ENCODE measurements at places on chromosomes 4 and X.

DNA sequence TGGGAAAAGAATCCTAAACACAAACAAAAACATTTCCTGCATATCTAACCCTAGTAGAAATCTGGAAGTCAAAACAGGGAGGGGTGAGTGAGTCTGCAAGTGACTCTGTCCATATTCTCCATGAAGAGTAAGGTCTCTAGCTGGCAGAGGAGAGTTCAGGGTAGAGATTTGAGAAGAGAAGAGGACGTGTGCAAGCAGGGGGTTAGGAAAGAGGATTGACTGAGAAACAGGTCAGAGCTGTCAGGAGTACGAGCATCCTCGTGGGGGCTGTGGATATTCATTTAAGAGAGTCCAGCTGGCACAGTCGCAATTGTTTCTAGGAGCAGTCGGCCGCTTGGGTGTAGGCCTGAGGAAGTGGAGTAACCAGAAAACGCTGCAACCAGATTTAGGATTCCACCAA is 27.9 kb downstream of the PROM1 start:
- no peak for DNase-seq

GRCh38 chr4:7197910-7198309 is 5.6 kb downstream of the SORCS2 start:
- DNase-seq: no peak

- DNase-seq: no peak
Measured at GRCh38 chrX:101417981-101418841, 10.2 kb downstream of the HNRNPH2 start.

DNA sequence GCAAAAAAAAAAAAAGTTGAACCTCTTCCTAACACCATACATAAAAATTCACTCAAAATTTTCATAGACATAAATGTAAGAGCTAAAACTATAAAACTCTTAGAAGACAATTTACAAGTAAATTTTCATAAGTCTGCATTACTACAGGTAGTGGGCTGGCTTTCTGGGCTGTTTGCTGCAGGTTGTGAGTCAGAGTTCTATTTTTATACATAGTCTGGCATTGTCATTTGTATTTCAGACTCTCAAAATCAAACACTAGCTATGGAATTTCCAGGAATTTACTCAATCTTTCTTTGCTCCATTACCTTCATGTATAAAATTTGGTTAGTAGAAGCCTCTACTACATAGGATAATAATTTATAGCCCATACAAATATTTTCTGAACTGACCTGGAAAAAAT is 227.2 kb downstream of the COX18 start:
- DNase-seq: peak; percentile 28

DNA sequence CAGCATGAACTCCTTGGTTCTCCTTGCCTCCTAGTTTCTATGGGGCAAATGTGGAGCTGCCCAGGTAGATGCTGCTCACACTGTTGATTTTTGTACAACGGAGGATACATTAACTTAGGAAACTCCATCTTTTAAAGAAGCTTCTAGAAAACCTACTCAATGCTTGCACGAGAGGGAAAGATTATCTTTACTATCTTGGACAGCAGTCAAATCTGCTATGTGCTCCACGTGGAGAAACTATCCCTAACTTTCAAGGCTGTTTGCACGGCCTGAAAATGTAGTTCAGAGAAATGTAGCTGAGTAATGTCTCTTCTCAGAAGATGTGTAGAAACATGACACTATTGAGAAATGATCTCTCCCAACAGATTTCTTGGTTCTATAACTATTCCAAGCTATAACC is 1530.9 kb upstream of the PABPC4L start:
- DNase-seq: no peak

DNA sequence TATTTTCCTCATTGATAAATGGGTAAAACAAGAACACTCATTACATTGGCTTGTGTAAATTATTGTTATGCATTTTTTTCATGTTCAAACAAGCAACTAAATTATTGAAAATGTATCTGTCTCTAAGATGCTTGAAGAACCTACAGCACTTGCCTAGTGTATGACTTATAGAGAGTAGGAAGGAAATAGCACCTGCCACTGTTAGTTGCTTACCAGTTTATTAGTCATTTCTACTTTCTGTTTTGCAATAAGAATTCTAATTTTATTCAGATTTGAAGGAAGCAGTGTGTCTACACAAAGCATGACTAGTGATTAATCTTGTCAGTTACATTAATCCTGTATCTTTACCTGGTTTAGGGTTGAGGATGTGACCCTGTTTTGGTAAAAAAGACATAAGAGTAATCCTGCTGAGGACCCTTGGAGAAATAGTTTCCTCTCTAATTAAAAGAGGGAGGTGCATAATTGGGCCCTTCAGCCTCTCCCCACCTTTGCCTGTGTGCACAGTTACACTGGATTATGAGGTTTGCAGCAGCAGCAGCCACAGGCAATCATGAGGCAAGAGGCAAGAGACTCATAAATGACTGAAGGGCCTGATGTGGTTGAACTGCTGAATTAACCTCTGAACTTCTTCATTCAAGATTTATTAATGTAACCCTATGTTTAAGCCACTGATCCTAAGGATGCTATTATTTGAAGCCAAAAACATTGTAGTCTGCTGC is 1202.1 kb downstream of the ADGRL3 start:
- peak; percentile 1 for DNase-seq

DNA sequence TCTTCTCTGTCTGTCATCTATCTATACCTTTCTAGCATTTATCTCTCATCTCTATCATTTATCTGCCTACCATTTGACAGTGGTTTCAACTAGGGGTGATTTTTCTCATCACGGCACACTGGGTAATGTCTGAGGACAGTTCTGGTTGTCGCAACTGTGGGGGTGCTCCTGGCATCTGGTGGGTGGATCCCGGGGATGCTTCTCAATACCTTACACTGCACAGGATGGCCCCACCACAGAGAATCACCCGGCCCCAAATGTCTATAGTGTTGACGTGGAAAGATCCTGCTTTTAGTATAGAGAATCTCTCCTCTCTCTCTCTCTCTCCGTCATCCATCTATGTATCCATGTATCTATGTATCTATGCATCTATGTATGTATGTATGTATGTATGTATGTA is 7.2 kb downstream of the P2RY8 start:
- no peak for DNase-seq

GRCh38 chr4:7037425-7037824 is 5.7 kb upstream of the TADA2B start:
- DNase-seq: no peak

- no peak for DNase-seq
Measured at GRCh38 chr4:22091906-22092305, 143.3 kb upstream of the KCNIP4 start.

GRCh38 chrX:74351760-74352159 is 47.8 kb downstream of the ZCCHC13 start:
- DNase-seq: peak; percentile 4

GRCh38 chr4:90582087-90582486 is 454.9 kb downstream of the CCSER1 start:
- DNase-seq: no peak

- no peak for DNase-seq
Measured at GRCh38 chr4:146763560-146763959, 124.9 kb downstream of the POU4F2 start.

DNA sequence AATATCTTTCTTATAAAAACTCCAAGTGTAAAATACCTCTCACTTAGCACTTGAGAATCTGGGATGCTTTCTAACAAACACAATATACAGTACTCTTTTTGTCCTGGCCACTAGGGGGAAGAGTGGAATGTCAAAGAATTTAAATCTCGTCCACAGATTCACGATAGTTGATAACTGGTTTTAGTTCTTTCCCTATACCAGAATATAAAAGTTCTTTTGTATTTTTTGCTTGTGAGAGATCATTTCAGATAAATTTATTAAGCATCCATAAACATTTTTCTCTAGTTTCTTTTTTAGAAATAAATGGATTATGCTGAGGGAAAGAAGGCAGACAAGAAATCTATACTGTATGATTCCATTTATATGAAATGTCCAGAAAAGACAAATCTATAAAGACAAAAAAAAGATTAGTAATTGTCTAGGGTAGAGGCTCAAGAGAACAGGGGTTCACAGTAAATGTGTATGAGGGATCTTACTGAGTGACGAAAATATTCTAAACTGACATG is 50.4 kb downstream of the MGARP start:
- DNase-seq: peak; percentile 56

GRCh38 chr4:122890147-122890795 is 32.1 kb downstream of the NUDT6 start:
- DNase-seq: peak; percentile 15

DNA sequence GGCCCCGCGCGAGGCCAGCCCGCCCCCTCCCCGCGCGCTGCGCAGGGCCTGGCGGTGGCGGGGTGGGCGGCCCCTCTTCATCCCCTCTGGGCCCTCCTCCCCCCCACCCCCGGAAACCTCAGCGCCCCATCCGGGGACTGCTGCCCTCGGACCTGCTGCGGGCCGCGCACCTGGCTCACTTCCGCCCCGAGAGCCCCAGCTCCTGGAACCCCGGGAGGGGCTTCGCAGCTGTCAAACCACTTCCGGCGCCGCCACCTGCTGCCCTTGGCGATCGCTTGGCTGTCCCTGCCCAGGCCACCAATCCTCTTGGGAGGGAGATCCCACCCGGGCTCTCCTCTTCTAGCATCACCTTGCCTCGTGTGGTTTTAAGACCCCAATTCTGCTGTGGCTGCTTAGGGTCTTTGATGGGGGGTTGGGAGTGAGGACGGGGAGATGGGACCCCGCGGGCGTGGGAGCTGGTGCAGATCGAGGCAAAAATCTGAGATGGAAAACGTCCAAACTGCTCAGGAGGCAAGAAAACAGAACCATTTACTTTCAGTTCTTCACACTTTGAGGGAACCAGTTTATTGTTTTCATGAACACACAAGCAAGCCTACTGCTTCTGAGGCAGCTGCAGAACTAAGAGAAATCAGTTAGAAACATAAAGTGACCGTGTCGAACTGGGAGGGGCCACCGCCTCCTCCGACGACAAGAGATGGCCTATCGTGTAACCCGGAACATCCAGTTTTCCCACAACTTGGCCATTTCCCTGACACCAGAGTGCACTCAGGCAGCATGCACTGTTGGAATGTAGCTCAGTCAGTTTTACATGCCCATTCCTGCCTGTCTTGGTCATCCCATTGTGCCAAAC is 754 bp downstream of the MTMR1 start:
- DNase-seq: peak; percentile 96

DNA sequence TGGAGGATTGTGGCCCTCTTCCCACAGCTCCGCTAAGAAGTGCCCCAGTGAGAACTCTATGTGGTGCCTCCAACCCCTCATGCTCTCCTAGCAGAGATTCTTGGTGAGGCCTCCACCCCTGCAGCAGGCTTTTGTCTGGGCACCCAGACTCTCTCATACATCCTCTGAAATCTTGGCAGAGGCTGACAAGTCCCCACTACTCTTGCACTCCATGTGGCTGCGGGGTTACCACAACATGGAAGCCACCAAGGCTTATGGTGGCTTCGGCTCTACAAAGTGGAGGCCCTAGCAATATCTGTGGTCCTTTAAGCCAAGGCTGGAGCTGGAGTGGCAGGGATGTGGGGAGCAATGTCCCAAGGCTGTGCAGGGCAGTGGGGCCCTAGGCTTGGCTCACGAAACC is 255.2 kb downstream of the COX7B2 start:
- no peak for DNase-seq

DNA sequence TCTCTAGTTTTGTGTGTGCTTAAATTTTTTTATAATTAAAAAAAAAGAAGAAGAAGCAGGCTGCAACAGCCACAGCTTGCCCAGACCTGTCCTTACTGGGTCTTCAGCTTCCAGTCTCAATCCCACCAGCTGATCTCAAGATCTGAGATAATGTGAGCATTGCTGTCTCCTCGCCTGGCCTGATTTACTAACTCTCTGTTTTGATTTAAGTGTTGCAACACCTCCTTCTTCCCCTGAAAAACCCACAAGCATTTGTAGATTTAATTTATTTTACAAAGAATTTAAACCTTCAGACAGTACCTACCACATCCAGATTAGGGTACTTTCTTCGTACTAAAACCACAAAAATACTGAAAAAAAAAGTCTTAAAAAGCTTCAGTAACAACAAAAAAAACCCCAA is 38.0 kb downstream of the FAM241A start:
- peak; percentile 50 for DNase-seq
